ENCODE measurements at places on chromosomes 5 and 9. TPM values are rescaled to one million over a fixed set of nuclear protein-coding genes. Genes with fewer than 3 reads are reported as not detected.

FOXD4L3 gene
- not detected for polyA plus RNA-seq

ACOT12 gene
- polyA plus RNA-seq, result not detected

ZNF366 gene
- polyA plus RNA-seq, result not detected

GPR151 gene
- polyA plus RNA-seq, result not detected

GRCh38 chr9:3006851-3007250 is 163.0 kb upstream of the PUM3 start:
- DNase-seq, result no peak

- DNase-seq, result no peak
Observed at GRCh38 chr5:172447646-172448365, 6.5 kb downstream of the SH3PXD2B start.

GRCh38 chr9:4654084-4654483 is 8.0 kb upstream of the PLPP6 start:
- DNase-seq, result no peak

DNA sequence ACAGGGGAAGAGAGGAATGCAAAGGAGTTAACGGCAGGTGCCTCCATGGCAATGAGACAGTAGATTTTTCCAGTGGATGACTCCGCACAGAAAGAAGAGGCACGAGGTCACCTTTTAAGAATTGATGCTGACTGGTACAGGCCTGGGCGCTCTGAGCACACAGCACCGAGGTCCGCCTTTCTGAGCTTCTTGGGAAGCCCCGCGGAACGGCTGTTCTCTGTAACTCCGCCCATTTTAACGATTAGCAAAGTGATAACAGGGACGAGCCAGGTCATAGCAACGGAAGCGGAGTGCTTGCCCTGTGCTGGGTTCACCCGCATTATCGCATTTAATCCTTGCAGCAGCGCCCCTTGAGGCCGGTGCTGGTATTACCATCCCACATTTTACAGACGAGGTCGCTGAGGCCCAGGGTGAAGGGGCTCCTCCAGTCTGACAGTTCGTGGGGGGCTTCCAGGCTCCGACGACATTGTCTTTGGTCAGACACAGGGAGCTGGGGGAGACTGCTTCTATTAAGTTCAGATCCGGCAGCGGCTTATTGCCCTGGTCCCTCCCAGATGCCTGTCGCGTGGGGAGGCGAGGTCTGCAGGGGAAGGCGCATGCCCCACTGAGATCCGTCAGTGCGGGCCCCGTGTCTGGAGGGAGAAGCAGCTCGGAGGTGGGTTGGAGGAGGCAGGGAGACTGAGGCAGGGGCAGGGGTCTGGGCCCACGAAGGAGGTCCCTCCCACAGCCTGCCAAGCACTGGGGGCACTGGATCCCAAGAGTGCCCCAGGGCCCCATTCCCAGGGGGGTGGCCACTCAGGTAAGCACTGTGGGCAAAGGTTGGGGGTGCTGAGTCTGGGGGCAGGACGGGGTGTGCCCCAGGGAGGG is 22.3 kb upstream of the HMCN2 start:
- DNase-seq, result peak; percentile 85

DNA sequence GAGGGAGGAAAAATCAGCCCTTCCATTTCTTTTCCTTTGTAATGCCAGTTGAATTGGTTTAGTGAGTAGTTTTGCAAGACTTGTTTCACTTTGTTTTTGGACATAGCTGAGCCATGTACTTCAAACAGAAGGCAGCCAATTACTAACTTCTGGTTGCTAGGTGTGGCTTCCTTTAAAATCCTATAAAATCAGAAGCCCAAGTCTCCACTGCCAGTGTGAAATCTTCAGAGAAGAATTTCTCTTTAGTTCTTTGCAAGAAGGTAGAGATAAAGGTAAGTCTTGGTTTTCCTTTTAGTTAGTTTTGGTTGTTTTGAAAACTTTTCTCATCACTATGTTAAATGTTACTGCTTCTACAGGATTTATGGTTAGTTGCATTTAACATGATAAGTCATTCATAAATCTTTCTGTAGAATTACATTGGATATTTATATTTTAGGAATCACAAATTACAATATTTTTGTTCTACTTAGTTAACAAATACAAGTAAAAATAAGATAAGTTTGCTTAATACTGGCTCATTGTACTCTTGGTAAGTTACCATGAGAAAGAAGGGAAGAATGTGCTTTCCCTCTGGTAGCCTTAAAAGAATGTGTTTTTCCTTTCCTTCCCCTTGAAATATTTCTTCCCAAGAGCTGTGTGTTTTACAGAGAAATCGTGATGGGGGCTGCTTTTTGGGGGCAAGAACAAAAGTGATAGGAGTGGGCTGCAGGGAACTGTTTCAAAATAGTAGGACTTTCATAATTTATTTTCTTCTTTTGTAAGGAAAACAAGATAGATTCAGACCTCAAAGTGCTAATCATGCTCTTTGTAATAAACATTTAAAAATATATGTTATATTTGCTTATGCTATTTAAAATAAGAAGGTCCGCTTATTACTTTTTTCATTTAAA is at the start of gene ANXA1:
Gene ANXA1, plus strand, starts transcription at position 213 of the 890 bp plus-strand sequence. CDS start 6,671 bp downstream, outside the sequence.
- no peak for DNase-seq

- peak; percentile 81 for DNase-seq
Observed at GRCh38 chr5:431001-431710, 11.8 kb upstream of the EXOC3 start.

DNA sequence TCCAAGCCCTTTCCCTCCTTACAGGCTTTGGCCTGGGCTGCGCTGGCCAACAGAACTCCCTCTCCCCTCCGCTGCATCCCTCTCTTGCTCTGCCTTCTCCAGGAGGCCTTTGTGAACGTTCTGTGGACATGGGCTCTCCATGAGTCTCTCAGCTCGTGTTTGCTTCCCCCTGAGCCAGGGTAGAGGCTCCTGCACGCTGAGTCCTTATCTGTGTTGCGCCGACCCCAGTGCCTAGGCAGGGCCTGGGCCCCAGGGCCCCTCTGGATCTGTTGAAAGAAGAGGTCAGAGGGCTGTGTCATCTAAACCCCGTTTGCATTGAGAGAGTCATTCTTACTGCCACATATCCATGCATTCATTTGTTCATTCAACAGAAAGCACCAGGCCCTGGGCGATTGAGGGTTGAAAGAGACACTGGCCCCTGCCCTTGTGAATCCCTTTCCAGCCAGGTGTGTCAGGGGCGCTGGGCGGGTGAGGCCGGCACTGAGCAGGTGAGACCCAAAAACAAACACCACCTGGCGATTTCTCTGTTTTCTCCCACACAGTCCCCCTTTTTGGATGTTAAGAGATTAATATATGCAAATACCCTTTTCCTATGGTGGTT is 111.2 kb upstream of the IER5L start:
- DNase-seq, result no peak

DNA sequence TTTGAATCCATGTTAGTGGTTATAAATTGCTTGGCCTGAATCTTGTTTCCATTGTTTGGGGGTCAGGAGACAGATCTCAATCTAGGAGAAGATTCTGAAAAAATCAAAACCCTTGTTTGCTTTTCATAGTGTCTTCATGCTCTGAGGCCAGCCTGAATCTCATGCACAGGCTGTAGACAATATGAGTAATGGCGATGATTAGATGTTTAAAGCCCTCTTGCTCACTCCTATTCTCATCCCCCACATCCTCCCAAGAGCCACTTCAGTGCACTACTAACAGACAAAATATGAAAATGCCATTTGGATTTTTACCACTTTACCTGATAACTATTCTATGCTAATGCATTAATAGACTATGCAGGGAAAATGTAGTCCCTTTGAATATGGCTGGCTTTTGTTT is 129.4 kb downstream of the NUDT12 start:
- DNase-seq, result no peak

DNA sequence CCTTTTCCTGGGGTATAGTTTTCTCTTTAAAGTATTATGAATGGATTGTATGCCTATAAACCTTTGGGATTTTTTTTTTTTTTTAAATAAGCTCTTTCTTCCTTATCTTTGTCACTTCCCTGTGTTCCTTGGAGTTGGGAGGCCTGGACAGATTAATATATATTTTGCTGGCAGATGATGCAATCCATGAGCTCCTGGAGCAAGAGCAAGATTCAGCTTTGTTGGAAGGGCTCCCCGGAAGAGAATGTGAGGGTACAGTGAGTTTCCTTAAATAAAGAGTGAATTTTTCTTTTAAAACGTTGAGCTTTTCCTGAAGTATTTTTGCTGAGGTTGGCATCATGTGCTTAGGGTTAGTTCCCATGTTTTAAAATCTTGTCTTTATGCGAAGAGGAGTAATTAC is 98.7 kb upstream of the SLC28A3 start:
- DNase-seq, result no peak
